Nasal cavity respiratory epithelium epithelial cell of viscerocranial mucosa (primary cell): ENCODE measurements at places on chromosomes 16 and 17. TPM values are rescaled to one million over a fixed set of nuclear protein-coding genes. Genes with fewer than 3 reads are reported as not detected.

Gene PLA2G10
- total RNA-seq = 0.34 TPM in 1 of 2 replicates, not detected in the other

Gene ETV4
- total RNA-seq = 2.3 and 4.8 TPM in 2 replicates

Gene GLP2R
- 0.14 TPM in 1 of 2 replicates, not detected in the other for total RNA-seq

Gene NPW
- under 0.01 TPM in 1 of 2 replicates, not detected in the other for total RNA-seq

Gene HAPSTR1
- 84.4 and 95.3 TPM in 2 replicates for total RNA-seq

Gene P2RX1
- not detected in 2 replicates for total RNA-seq

Gene CD300E
- not detected in 2 replicates for total RNA-seq

Gene CDRT15L2
- not detected in 2 replicates for total RNA-seq

Gene PPY
- not detected in 2 replicates for total RNA-seq

Gene ZNF624
- total RNA-seq = 5.1 and 6.2 TPM in 2 replicates

Gene TLCD3B
- not detected in 2 replicates for total RNA-seq

Gene ZNF423
- total RNA-seq = under 0.01 and 0.14 TPM in 2 replicates

Gene HSD11B2
- 1.4 and 4.6 TPM in 2 replicates for total RNA-seq

Gene ST6GALNAC1
- 1.7 and 9.3 TPM in 2 replicates for total RNA-seq

Gene SYNGR3
- 1.1 and 4.4 TPM in 2 replicates for total RNA-seq

Gene LITAFD
- total RNA-seq = not detected in 2 replicates

Gene CHMP1A
- 82.4 and 91.3 TPM in 2 replicates for total RNA-seq

Gene SOX15
- 38.7 and 54.0 TPM in 2 replicates for total RNA-seq

Gene TP53TG3B
- total RNA-seq = not detected in 2 replicates

Gene GINS2
- 0.68 and 0.71 TPM in 2 replicates for total RNA-seq

Gene PDIA2
- 0.34 TPM in 1 of 2 replicates, not detected in the other for total RNA-seq

Gene CREBBP
- total RNA-seq = 12.3 and 33.5 TPM in 2 replicates

Gene TPPP3
- under 0.01 and 0.14 TPM in 2 replicates for total RNA-seq

Gene LPO
- under 0.01 and 0.21 TPM in 2 replicates for total RNA-seq
